Stimulated activated memory B cell treated with anti-CD40 and anti-IgM and Interleukin-4, amounts not matched to agents 10 μg/mL and 1 μg/mL and 100 μg/mL, for 72 hours (primary cell): ENCODE measurements at places on chromosomes 2 and 18.

GRCh38 chr18:54946149-54946581, 13.1 kb downstream of the CCDC68 start:
- ATAC-seq, result no peak

GRCh38 chr2:198545411-198545810, 741.0 kb downstream of the PLCL1 start:
- no peak for ATAC-seq

DNA sequence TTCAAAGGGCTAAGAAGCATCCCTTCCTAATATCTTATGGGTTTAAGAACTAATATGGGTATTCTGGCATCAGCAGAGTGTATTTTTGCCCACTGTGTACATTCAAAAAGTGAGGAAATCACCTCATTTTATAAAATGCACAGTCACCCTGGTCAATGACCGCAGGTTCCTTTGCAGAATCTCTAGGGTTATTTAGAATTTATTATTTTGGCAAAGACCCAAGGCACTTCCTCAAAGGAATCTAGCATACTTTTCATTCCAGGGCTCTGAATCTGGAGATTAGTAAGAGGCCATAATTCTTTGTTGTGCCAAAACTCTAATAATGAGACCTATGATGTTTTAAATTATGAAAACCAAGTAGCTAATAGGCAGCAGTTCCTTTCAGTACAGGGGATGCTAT, 27.2 kb upstream of the CDH2 start:
- no peak for ATAC-seq

GRCh38 chr2:80068038-80068731, 236.4 kb downstream of the LRRTM1 start:
- no peak for ATAC-seq

GRCh38 chr2:104690255-104690984, 163.5 kb upstream of the POU3F3 start:
- no peak for ATAC-seq

GRCh38 chr18:49839012-49839411, 25.7 kb upstream of the ACAA2 start:
- no peak for ATAC-seq

GRCh38 chr2:184541591-184541990, 56.7 kb upstream of the ZNF804A start:
- no peak for ATAC-seq

GRCh38 chr2:41464395-41464794, 583.4 kb upstream of the PKDCC start:
- ATAC-seq, result no peak

DNA sequence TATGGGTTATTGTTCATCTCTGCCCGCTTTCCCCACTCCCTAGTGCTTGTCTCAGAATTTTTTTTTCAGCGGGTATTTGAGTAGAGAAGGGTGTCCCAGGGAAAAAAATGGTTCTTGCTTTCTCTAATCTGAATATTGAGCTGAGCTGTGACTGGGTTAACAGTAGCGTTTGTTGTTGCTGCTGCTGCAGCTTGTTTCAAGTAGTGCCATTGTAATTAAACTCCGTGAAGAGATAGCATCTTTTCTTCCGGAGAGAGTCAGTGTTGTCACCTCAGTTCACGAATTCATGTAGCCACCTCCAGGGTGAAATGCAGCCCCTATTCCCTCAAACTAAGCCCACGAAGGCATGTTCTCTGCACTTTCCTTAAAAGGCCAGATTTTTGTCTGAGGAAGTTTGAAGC, 1.5 kb upstream of the AAK1 start:
- ATAC-seq, result no peak

- no peak for ATAC-seq
Measured at GRCh38 chr18:67421651-67422050, 94.9 kb downstream of the DSEL start.

- ATAC-seq, result no peak
Measured at GRCh38 chr18:48095726-48096125, 165.3 kb upstream of the SMAD2 start.

DNA sequence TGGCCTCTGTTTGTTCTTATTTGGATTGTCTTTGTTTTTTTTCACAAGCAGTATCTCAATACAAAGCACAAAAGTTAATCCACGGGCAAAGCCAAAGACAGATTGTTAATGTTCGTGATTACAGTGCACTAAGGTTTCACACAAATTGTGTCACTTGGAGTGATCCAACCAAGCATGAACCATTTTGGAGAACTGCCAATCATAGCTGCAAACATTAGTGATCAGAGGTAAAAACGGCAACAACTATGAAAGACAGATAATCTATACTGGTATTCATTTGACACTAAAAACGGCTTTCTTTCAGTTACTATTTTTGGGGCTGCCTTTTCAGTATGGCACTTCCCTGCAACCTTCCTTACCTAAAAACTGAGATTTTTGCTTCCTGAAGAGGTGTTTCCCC, 213.1 kb upstream of the GULP1 start:
- ATAC-seq, result no peak

DNA sequence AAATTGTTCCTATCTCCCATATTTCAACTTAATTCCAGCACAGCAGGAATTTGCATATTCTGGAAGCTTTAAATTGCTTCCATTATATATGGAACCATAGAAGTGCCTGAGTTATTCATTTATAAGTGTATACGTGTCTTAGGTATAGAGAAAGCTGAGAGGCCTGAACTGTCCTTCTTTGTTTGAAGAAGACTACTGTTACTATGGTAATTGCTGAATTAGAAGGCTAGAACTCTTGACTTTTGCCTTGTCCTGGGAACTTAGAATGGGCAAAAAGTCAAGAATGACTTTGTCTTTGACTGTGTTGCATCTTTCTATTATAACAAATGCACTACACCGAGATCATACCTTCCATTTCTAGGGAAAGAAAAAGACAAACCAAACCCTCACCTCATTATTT, 15.7 kb downstream of the CAMKMT start:
- no peak for ATAC-seq

- ATAC-seq, result no peak
Measured at GRCh38 chr2:64323197-64323596, 130.8 kb upstream of the LGALSL start.

DNA sequence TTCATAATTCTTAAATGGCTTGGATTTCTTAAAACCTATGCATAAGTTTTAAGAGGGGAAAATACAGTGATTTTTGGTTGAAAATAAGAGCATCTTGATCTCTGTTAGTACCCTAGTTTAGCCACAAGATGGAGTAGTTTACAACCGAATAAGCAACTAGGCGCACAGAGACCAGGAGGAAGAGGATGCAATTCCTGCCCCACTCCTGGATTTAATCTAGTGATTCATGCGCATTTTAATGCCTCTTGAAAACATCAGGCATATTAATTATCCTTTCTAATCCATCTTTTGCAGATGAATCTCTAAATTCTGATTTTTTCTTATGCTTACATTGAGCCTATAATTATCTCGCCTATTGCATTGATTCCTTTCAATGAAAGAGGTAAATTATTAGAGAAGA, 76.7 kb downstream of the MRPS9 start:
- ATAC-seq, result no peak

- ATAC-seq, result no peak
Measured at GRCh38 chr2:39512941-39513340, 75.9 kb upstream of the MAP4K3 start.

DNA sequence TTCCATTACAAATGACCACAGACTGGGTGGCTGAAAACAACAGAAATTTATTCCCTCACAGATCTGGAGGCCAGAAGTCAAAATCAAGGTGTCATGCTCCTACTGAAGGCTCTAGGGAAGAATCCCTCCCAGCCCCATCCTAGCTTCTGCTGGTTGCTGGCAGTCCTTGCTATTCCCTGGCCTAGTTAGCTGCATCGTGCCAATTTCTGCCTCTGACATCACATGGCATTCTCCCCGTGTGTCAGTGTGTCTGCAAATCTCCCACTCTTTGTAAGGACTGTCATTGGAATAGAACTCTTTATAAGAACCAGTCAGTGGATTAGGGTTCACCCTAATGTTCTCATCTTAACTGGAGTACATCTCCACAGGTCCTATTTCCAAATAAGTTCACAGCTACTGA, 30.5 kb upstream of the NCKAP5 start:
- ATAC-seq, result no peak

- ATAC-seq, result peak; percentile 11
Measured at GRCh38 chr18:80194874-80195570, 52.3 kb downstream of the PARD6G start.

DNA sequence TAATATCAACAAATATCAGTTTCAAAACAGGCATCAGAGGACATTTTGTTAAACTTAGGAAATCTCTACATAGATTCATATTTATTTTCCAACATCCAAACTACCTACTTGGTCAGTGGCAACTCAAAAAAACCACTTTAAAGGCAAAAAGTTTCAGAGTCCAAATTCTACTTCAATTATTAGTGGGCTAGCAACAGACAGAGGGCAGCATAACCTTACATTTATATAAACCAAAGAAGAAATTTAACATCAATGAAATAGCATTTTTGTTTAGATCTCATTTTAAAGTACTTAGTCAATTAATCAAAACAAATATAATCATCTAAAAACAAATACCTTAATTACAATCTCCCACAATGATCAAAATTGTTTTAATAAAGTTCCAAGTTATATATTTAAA, 33.3 kb downstream of the RTTN start:
- ATAC-seq, result no peak

GRCh38 chr2:173903601-173904394, 61.4 kb downstream of the SP3 start:
- no peak for ATAC-seq

GRCh38 chr2:178221556-178221955, 27.2 kb downstream of the OSBPL6 start:
- ATAC-seq, result no peak

- no peak for ATAC-seq
Measured at GRCh38 chr2:120920454-120921148, 184.9 kb downstream of the GLI2 start.

- no peak for ATAC-seq
Measured at GRCh38 chr18:55577812-55578539, 10.0 kb downstream of the TCF4 start.

DNA sequence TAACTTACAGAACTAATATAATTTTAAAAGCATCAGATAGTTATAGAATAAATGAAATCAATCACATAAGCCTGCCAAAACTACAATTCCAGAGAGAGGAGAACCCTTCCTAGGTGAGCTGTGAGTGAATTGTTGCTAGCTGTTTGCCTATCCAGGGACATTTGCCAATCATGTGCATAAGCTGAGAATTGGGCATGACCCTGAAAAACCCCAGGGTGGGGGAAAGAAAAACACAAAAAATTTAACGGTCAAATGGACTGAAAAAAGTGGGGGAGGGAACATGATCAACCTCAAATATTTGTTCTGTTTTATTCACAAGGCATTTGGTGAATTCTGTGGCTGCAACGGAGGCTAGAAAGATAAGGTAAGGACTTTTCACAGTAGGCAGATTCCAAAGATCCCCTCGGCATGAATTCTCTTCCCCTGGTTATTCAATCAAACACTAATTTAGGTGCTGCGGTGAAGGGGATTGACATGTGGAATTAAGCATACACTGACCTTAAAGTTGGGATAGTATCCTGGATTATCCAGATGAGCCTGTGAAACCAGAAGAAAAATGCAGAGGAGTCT, 203.9 kb upstream of the RGPD4 start:
- no peak for ATAC-seq

- peak; percentile 71 for ATAC-seq
Measured at GRCh38 chr2:56348392-56349210, 164.8 kb downstream of the CCDC85A start.

DNA sequence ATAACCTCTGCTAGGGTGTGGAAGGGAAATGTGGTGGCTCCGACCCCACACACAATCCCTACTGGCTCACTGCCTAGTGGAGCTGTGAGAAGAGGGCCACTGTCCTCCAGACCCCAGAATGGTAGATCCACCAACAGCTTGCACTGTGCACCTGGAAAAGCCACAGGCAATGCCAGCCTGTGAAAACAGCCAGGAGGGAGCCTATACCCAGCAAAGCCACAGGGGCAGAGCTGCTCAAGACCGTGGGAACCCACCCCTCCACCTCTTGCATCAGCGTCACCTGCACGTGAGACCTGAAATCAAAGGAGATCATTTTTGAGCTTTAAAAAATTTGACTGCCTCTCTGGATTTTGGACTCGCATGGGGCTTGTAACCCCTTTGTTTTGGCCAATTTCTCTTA, 249.0 kb upstream of the CDH2 start:
- no peak for ATAC-seq

- ATAC-seq, result no peak
Measured at GRCh38 chr2:137287913-137288639, 522.7 kb downstream of the THSD7B start.
